ENCODE measurements at places on chromosomes 11 and 22.

DNA sequence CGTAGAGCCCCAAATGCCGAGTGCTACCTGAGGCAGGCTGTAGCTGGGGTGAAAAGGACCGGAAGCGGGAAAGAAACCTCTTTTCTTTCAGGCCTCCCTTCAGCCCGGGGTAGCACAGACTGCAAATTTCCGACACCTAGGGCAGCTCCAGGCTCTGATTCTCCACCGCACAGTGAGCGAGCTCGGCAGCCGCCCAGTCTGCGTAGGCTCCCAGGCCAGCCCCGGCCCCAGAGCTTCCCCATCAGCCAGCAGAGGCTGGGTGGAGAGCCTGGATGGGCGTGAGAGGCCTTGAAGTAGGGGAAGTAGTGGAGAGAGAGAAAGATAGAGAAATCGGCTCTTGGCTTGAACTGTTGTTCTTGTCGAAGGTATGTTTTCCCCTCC lies 9.3 kb upstream of the PAX6 start:
- DNase-seq: no peak

DNA sequence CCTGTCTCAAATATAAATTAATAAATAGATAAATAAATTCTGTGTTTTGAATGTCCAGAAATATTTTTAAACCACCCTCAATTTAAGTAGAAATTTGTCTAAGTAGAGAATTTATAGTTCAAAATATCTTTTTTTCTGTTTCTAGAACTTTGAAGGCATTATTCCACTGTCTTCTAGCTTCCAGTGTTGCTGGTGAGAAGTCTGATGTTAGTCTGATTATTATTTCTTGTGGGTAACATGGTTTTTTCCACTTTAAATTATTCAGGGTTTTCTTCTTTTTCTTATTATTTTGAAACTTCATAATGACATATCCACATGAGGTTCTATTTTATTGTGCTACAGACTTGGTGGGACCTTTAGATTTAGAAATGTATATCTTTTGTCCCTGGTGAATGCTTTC lies 46.4 kb upstream of the HEPHL1 start:
- no peak for DNase-seq

- DNase-seq: no peak
These were observed 165.9 kb upstream of the NECTIN1 start for GRCh38 chr11:119894916-119895315.

- no peak for DNase-seq
These were observed 4.4 kb downstream of the CAVIN3 start for GRCh38 chr11:6315811-6316425.

- DNase-seq: no peak
These were observed 5.8 kb downstream of the THRSP start for GRCh38 chr11:78069465-78069864.

DNA sequence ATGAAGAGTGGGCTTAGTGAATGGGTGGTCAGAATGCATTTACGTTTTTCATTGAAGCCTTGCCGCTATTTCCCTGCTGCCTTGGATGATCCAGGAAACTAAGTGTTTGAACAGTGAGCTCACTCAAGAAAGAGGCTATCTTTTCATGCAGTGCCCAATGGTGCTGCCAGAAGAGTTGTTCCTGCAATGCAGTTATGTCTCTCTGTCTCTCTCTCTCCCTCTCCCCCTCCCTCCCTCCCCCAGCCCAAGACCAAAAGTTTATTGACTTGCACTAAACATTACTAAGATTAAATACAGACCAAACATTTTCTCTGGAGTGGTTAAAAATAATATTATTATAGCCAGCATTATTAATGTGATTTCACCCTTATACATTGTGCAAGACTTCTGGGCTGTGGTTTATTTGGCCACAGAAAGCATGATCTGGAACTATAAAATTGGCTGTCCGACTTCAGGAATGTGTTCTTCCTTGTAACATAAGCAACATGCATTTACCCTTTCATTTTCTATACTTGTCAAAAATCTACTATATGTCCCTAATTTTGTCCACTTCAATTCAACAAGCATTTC lies 6.6 kb upstream of the FUT4 start:
- no peak for DNase-seq

DNA sequence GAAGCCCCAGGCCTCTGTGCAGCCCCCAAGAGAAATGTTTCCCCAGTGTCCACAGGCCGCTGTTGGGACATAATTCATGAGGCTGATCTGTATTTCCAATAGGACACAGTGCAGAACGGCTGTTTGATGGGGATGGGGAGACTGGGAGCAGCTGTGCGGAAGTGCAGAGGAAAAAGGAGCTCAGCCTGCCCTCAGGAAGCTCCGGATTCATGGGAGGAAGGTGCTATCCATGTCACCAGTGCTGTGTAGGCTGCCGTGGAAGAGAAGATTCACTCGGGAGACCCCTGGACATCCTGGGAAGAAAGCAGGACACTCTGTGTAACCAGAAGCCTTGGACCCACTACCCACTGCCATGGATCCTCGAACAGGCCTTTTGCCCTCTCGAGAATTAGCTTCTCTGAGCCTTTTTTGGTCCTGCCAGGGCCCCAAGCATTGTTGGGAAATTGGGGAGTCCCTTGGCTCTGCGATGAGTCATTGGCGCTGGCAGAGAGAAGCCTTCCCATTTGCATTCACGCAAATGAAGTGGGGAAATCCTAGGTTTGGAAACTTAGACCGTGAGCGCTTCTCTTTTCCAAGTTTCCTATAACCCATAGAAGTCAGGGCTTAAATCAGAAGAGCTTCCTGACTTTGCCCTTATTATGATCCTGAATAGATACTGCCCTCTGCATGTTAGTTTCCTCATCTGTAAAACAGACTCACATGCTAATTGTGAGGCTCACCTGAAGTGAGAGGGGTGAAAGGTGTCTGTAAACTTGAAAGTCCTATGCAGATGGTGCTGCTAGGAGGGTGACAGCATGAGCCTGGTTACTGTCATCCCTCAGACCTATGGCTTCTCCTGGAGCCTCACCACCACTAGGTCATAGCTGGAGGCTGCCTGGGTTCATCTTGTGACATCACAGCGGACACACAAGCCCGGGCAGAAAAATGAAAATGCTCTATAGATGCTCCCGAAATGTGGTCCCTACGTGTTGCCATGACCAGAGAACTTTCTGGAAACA lies 229.2 kb upstream of the B3GAT1 start:
- DNase-seq: no peak

GRCh38 chr11:16120008-16120407 lies 236.3 kb downstream of the SOX6 start:
- no peak for DNase-seq

GRCh38 chr11:83655976-83656375 lies 369.8 kb upstream of the CCDC90B start:
- no peak for DNase-seq

- DNase-seq: no peak
These were observed 124.7 kb downstream of the ME3 start for GRCh38 chr11:86547727-86548126.

DNA sequence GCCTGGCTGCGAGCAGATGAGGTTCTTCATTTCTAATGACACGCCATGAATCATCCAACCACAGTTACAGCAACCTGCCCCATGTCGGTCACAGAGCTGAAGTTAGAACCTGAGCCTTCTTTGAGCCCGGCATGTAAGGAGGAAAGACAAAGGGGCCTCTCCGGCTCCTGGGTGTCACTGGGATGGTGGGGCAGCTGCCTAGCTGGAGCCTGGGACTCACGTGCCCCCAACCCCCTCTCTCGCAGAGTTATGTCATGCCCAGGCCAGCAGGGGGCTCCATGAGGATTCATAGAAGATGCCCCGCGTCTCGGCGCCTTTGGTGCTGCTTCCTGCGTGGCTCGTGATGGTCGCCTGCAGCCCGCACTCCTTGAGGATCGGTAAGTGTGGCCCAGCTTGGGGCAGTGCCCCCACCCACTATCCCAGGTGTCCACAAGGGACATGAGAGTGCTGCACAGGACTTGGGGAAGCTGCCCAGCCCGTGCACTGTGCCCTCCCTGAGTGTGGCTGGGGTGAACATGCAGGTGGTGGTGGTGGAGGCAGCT lies 148.5 kb downstream of the GRIK4 start:
- no peak for DNase-seq

DNA sequence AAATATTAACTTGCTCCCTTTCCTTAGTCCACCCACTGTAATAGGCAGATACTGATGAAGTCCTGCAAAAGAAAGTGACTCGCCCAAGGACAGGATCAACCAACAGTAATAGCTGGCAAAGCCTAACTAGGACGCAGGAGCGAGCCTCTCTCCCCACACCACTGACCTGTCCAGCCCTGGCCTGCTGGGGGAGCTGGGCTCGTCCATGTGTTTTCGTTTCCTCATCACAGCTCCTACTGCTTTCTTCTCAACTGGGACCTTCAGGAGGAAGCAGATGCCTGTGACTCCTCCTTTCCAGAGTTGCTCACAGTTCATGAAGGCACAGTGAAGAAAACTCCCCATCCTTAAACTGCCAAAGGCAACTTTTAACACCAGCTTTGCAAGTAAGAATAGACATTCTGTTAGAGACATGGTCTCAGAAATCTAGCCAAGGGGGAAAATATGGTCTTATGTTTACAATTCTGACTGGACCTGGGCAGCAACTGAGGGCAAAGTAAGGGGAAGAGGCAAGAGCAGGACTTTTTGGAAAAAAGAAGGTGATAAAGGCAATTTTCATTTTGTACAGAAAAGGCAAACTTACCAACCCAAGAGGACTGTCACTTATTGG lies 11.6 kb upstream of the GPHA2 start:
- DNase-seq: no peak

DNA sequence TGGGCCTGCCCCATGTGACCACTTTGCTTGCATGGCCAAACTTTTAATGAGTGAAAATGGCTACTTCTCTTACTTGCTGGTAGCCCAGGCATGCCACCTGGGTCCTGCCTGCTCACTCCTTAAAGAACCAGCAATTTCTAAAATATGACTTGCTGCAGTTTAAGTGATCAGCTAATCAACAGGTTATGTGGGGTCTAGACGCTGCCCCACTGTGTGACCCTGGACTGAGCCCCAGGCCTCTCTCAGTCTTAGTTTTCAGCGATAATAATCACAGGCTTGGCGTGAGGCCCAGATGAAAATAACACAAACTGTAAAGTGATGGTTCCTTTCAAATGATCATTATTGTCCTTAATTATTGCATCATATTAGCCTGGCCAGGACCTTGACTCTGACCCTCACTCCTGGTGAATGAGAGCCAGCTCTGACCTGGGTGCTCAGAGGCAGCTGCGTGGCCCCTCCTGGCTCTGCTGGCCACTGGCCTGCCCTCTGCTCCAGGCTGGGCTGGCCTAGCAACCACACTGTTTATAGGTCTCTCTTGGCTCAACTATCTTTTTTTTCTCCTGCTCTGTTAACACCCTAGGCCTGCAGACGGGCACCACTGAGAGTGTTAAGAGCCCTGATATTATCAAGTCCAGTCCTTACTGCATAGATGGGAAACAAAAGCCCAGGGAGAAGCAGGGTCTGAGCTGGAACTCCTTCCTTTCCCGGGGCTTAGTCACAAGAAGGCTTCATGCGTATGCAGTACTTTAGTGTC lies 89.7 kb downstream of the RRM1 start:
- no peak for DNase-seq

GRCh38 chr11:101862391-101863233 lies 52.2 kb upstream of the CEP126 start:
- no peak for DNase-seq

DNA sequence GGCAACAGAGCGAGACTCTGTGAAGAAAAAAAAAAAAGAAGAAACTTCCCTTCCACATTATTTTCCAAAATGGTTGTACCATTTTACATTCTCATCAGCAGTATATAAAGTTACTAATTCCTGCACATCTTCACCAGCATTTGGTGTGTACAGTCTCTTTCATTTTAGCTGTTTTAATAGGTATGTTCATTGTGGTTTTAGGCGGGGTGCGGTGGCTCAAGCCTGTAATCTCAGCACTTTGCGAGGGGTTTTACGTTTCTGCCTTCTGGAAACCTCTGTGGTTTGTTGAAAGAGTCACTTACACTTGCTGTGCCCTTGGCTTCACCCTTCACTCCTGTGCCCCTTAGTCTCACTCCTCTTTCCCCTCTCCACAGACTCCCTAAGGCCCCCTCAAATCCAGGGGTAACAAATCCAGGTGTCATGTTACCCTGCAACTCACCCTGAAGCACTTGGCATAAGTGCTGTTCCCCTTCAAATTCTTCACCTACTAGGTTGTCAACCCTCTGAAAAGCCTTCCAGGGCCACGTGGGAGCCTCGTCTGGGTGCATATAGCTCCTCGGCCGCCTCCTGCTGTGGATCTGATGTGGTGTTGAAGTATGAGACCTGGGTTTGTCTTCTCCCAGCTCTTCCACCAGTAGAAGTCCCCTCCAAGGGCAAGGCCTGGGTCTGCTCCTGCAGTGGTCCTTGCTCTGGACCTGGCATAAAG lies 20.8 kb downstream of the TOB2 start:
- DNase-seq: no peak

DNA sequence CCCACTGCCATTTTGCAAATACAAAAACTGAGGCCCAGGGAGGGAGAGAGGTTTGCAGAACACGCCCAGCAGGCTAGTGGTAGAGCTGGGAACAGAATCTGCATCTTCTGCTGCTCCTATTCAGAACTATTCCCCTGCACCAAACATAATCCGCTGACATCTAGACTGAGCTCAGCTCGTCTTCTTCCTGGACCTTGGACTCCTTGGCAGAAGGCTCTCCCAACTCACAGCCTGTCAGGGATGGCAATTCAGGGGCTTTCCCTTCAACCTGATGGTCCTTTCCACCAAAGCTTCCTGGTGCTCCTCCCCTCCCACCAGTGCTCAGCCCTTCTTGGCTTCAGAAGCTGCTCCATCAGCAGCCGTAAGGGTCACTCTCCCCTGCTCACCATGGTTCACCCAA lies 9.5 kb upstream of the NPAS4 start:
- no peak for DNase-seq

GRCh38 chr11:115169251-115169650 lies 335.0 kb downstream of the CADM1 start:
- no peak for DNase-seq

DNA sequence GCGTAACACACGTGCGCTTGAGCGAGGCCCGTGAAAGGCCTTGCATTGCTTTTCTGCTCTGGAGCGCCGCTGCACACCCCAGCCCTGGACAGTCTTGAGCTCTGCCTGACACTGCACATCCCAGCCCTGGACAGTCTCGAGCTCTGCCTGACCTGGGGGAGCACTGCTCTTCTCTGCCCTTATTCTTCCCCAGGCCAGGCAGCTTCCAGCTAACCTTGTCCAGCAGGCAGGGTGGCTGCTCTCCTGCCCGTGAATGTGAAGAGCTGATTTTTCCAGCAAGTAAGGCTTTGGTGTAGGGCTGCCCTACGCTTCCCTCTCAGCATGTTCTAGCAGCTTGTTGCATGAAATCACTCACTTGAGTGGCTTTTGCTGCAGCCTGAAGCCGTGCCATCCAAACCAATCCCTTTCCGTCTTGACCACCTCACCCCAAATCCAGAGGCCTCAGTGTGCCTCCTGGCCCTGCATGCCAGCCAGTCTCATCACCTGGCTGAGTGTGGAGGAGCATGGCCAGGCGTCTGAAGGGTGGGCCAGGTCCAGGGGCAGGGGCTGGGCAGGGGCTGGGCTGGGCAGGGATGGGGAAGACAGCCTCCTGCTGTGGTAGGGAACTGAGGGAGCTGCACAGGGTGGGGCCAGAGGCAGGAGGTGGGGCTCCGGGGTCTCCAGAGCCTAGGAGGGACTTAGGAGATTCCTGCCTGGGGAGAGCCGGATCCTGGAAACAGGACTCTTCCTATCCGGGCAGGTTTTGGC lies 89.5 kb upstream of the B3GAT1 start:
- DNase-seq: no peak

- no peak for DNase-seq
These were observed 35.6 kb upstream of the ACER3 start for GRCh38 chr11:76824980-76825725.

- no peak for DNase-seq
These were observed 204.5 kb upstream of the NAV2 start for GRCh38 chr11:19508165-19508564.

Measured in stimulated activated CD8-positive, alpha-beta memory T cell treated with anti-CD3 and anti-CD28 coated beads, Interleukin-4, amount 100 ng/mL, for 4 hours (primary cell).